Heart right ventricle (tissue), 16 donors: ENCODE measurements at places on chromosomes 1 and 21. TPM values are rescaled to one million over a fixed set of nuclear protein-coding genes. Genes with fewer than 3 reads are reported as not detected.

DNA sequence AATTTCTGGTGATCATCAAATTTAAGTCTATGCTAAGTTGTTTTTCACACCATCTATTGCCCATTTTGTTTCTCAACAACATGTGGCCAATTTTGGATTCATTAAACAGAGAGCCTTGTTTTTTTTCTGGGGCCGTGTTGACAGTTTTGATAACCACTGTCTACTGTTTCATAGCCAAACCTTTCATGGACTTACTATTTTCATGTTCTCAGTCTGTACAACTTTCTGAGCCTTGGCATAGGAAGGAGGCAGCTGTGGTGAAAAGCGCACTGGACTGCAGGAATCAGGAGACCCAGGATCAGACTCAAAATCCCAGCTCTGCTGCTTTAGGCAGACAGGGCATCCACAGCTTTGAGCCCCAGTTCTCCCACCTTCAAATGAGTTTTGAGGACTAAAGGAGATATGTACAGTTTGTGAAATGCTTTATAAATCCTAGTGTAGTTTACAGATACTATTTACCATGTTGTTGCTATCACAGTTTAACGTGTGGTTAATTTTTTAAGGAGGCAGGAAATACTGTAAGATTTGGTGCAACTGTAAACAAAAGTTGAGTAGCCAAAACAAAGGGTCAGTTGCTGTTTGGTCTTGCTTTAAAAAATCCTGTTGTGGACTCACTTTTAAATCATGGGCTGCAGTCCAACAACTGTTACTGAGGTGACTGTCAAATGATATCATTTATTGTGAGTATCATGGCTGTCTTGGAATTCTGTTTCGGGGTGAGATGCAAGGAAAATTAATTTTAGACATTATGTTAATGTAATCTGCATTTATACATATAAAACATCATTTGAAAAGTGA, 2.9 kb downstream of the MACO1 start:
- DNase-seq, result no peak

PGLYRP3 gene
- total RNA-seq, result not detected

DNA sequence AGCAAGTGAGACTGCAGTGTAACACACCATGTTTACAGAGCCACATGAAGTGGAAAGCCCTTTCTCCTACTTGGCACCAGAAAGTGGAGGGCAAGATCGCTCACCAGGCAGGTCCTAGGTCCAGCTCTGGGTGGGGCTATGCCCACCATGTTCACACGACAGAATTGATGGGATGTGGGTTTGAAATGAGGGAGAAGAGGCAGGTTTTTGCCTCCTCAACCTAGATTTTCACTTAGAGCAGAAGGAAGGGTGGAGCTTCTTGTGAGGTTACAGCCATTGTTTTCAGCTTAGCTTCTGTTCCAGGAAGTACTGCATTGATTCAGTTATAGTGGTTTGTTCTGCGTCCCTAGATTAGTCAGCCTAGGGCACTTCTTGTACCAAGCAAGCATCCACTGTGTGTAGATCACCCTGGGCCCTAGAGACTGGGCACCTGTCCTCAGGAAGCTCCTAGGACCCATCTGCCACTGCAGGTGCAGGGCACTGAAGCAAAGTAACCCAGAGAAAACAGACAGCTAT, 2.3 kb downstream of the CD53 start:
- DNase-seq, result no peak

GRCh38 chr1:10706376-10706913, 90.0 kb downstream of the CASZ1 start:
- no peak for DNase-seq

- no peak for DNase-seq
Measured at GRCh38 chr1:22527122-22527521, 36.2 kb upstream of the EPHA8 start.

DNA sequence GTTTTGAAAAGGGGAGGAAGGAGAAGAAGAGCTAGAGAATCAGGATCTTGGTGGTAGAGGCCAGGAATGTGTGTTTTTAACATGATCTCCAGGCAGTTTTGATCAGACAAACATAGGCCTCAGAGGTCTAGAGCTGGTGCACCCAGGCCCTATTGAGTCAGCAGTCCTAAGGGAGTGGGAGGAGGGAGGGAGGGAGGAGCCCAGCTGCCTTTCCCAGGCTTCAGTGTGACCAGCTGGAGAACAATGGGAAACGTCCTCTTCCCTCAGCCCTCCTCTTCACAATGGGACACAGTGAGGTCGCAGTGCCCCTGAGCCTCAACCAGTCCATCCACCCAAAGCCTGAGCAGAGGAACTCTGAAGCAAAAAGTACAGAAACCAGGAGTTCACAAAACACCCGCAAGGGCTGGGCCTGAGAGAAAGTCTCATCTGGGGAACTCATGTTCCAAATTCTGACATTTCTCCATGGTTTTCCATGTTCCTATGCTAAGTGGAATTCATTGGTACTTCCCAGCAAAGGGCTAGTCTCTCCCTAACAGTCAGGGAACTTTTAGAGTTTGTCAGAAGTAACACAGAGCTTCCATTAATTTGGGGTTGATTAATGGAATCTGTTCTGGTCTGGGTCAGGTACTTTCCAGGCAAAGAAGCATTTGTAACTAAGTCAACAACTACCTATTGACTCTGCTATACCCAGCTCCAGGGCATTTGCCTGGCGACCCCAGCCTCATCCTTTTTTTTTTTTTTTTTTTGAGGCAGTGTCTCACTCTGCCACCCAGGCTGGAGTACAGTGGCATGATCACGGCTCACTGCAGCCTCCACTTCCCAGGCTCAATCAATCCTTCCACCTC, 37.5 kb downstream of the ELAPOR1 start:
- DNase-seq, result peak; percentile 50

DNA sequence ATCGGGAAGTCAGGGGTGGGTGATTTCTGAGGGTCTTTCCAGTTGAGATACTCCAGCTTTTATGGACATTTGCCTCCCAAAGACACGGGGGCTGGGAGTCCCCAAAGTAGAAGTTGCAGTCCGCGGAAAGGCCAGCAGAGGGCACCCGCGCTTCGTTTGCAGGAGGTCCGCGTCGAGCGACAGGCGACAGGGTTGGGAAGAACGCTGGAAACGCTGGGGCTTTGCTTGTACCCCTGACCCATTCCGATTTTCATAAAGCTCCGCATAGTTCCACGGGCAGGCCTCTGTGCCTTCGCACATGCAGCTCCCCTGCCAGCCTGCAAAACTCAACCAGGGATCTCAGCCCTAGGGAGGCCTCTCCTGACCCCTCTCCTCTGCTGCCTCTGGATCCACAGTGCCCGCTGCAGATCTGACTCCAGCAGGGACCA, 44.2 kb upstream of the LAPTM5 start:
- peak; percentile 81 for DNase-seq

DNA sequence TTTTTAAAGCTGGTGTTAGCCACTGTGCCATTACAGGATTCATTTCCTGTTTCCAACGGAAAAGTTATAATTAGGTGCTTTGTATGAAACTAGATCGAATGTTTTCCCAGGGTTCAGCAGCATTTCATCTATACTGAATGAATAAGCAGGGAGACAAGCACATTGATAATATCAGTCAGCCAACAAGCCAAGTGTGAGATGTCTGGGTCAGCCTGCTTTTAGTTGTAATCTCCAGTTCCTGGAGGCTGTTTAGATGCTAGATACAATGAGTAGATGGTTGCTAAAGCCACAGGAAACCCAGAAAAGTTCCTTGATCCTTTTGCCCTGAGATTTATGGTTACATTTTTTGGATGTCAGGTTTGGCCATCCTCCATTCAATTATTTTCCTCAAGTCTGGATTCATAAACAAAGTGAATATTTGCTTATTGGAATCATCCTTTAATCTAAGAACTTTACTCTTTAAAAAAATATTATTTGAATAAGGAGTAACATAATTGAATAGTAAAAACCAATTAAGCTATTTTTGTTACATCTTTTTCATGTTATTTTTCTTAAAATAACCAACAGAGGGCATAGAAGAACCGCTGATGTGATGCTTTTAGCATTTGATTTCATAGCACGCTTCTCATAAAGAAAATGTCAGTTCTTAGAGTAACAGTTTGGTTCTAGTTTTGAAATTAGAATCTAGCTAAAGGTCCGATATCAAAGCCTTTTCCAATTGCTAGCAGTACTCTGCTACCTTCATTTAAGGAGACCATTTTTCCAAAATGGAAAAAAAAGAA, 76.6 kb downstream of the HSPA13 start:
- no peak for DNase-seq

GPR3 gene
- total RNA-seq, result 1.6 TPM

RGS16 gene
- 2.3 TPM for total RNA-seq

HUNK gene
- not detected for total RNA-seq

DNA sequence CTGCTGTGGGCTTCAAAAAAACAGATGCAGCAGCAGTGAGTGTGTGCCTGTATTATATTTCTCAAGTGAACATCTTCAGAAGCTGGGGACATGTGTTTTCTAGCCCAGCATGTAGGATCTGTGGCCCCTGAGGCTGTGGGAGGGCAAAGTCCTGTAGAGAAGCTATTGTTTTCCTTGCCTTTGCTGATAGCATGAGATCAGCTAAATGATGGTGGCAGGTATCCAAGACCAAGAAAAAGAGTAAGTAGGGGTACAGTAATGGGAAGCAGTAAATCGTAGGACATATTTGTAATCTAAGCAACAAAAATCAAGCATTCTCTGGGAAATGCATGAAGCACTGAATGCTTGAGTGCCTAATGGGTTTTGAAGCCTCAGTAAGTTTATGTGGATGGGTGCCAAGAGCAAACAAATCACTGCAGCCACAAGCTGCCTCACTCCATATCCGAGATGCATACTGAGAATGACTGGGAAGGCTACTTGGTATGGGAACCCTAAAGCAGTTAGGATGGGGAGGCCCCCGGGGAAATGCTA, 98.3 kb downstream of the CD58 start:
- DNase-seq, result no peak

- no peak for DNase-seq
Measured at GRCh38 chr21:42688841-42689371, 35.5 kb downstream of the PDE9A start.

DISP3 gene
- total RNA-seq, result 0.05 TPM

DNA sequence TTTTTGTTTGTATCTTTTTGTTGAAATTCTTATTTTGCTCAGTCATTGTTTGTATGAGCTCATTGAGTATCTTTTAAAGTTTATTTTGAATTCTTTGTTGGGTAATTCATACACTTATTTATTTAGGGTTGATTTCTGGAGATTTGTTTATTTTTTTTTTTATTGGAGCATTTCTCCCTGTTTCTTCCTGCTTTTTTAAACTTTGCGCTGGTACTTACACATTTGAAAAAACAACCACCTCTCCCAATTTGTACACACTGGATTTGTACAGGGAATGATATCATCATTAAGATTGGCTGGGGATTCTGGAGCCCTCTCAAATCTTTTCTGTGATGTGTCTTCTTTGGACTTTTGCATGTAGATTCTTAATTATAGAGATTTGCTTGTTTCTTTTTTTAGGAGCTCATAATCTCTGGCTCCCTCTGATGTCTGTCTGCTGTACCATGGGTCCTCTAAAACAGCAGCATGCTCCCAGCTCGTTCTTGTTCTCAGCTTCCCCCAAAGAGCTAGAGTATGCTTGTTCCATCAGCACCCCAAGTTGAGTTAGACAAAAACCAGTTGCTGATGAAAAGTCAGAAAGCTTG, 310.7 kb downstream of the DUSP10 start:
- DNase-seq, result no peak

- DNase-seq, result peak; percentile 51
Measured at GRCh38 chr1:226603022-226603857, 54.7 kb downstream of the STUM start.

- DNase-seq, result no peak
Measured at GRCh38 chr1:77355010-77355409, 73.2 kb downstream of the AK5 start.

- DNase-seq, result no peak
Measured at GRCh38 chr1:206419783-206420182, 50.5 kb upstream of the IKBKE start.

GRCh38 chr1:195495720-195496635, 1112.3 kb downstream of the KCNT2 start:
- no peak for DNase-seq

- no peak for DNase-seq
Measured at GRCh38 chr1:57345916-57346315, 77.9 kb downstream of the DAB1 start.

GRCh38 chr1:193905288-193906085, 719.1 kb upstream of the B3GALT2 start:
- no peak for DNase-seq

TRABD2B gene
- total RNA-seq, result 0.92 TPM

GRCh38 chr1:42138586-42138985, 14.6 kb upstream of the GUCA2B start:
- no peak for DNase-seq

GRCh38 chr1:216750031-216750627, 26.9 kb upstream of the ESRRG start:
- peak; percentile 41 for DNase-seq

NR5A2 gene
- 1.0 TPM for total RNA-seq

DNA sequence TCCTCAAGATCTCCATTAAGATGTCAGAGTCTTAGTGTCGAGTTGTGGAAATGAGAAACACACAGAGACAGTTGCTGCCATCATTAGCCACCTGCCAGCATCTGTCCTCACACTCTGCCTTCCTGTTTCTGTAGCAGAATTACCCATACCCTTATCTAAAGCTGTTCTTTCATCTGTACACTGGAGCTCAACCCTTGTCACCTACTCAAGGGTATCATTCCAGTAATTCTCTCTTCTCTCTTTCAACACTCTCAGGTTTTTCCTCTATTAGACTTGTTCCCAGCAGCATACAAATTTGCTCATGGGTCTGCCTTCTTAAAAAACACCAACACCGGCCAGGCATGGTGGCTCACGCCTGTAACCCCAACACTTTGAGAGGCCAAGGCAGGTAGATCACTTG, 27.4 kb upstream of the RNF2 start:
- no peak for DNase-seq

CCDC30 gene
- total RNA-seq, result 0.85 TPM

DNA sequence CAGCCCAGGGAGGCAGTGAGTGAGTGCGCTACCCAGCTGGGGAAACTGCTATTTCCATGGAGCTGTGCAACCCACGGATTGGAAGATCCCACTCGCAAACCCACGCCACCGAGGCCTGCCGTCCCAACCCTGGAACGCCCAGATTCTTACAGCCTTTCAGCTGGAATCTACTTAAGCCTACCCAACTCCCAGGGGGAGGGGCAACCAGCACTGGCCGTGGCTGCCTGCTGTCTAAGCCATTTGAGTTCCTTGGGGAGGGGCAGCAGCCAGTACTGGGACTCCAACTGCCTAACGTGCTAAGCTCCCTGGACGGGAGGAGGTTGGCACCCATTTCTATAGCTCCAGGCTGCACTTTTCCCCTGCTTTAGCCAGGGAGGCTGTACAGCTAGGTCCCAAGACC, 27.1 kb upstream of the ZNF669 start:
- no peak for DNase-seq

FMO1 gene
- not detected for total RNA-seq

GRCh38 chr21:41873005-41873404, 6.1 kb downstream of the PRDM15 start:
- DNase-seq, result no peak
